ENCODE measurements at places on chromosomes 1 and 21. TPM values are rescaled to one million over a fixed set of nuclear protein-coding genes. Genes with fewer than 3 reads are reported as not detected.

- no peak overlapping the region for H3K4me3 ChIP-seq
- no peak overlapping the region for H3K27ac ChIP-seq
Measured at GRCh38 chr1:186738926-186739325, 58.7 kb upstream of the PTGS2 start.

DNA sequence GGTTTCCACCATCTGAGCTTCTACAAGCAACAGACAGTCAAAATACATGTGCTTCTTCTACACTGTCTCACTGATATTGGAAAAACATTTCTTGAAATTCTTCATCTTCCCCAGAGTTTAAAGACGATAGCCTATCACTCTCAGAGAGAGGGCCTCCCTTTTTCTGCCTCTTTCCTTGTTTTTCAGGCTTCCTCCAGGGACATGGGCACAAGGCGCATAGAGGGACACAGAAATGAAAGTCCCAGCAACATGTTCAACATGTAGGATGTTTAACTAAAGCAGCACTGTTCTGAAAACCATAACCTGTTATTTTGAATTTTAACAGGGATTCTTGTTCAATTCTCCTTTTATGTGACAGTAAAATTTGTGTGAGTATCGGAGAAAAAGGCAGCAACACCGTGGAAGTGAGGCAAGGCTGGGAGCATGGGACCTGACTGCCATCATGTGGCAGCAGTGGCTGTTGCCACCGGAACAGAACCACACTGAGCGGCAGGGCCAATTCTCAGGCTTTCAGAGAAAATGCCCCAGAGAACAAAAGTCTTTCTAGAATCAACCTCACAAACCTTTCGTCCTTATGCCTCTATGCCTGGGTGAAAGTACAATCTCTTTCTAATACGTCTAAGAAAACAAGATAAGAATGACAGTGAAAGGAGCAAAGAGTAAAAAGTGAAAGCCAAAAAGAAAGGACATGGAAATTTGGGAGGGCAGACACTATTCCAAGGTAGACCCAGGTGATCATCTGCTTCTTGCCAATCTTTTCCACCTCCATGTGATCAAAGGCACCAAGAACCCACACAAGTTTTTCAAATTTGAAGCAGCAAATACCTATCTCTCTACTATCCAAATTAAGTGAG, 54.5 kb downstream of the PCNX2 start:
- H3K36me3 ChIP-seq, result peaks cover 7% of the 10 kb centered on the region
- no peak overlapping the region for H3K4me3 ChIP-seq
- DNase-seq, result no peak

DNA sequence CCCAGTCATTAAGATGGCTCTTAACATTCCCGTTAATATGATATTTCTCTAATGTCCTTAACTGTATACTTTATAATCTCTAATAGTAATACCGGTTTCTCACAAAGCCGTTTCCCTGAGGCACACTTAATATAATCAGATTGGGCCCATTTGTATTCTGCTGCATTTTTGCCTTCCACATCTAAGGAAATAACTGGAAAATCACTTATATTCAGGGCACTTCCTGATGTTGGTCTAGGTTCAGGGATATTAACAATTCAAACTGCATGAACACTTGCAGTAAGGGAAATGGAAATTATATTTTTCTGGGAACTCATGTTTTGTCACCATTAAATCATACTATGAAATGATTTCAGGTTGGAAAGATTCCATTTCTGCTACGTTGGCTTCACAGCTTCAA, 119.8 kb downstream of the TPR start:
- H3K4me1 ChIP-seq, result no peaks in the 10 kb centered on the region
- H3K27me3 ChIP-seq, result no peaks in the 10 kb centered on the region
- H3K4me3 ChIP-seq, result no peak overlapping the region

Gene USH2A
- total RNA-seq, result not detected

Gene C1orf53
- not detected for total RNA-seq

Data from CD4-positive, alpha-beta T cell (primary cell).